ENCODE measurements at places on chromosomes 3 and 15.

- no peak for DNase-seq
- H3K27ac ChIP-seq: no peak overlapping the region
- no peaks in the 10 kb centered on the region for H3K27me3 ChIP-seq
- H3K4me3 ChIP-seq: no peak overlapping the region
- H3K4me1 ChIP-seq: peaks cover 7% of the 10 kb centered on the region
These were observed 516.7 kb downstream of the NTRK3 start for GRCh38 chr15:87739866-87740265.

DNA sequence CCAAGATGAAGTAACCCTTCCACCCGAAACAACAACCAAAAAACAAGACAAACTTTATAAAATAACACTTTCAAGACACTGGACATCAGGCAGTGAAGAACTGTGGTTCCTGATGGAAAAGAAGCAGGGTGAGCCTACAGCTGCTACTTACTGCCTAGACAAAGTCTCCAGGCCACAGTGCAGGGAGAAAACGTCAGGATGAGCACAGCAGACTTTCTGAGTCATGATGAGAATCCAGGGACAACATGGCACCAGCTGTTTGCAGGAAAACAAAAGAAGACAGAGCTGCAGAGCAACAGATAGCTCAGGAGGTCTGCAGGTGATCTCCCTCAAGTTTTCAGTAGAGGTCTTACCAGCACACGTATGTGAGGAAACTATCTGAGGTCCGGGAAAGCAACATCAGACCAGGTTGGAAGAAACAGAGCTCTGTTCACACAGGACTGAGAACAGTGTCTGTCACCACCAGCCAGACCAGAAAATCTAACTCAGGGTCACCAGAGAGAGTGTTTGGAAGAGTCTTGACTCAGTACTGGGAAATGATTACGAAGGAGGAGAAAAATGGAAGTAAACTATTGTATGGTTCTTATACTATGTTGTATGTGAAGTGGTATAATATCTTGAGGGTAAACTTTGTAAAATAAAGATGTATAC, 108.9 kb downstream of the ANO10 start:
- no peaks in the 10 kb centered on the region for H3K27me3 ChIP-seq
- H3K4me1 ChIP-seq: no peaks in the 10 kb centered on the region
- no peaks in the 10 kb centered on the region for H3K36me3 ChIP-seq
- H3K4me3 ChIP-seq: no peak overlapping the region
- H3K27ac ChIP-seq: no peak overlapping the region

GRCh38 chr3:168616915-168617314, 521.2 kb upstream of the GOLIM4 start:
- H3K27ac ChIP-seq: no peak overlapping the region
- H3K27me3 ChIP-seq: peaks cover 2% of the 10 kb centered on the region
- H3K36me3 ChIP-seq: no peaks in the 10 kb centered on the region
- no peak overlapping the region for H3K4me3 ChIP-seq

DNA sequence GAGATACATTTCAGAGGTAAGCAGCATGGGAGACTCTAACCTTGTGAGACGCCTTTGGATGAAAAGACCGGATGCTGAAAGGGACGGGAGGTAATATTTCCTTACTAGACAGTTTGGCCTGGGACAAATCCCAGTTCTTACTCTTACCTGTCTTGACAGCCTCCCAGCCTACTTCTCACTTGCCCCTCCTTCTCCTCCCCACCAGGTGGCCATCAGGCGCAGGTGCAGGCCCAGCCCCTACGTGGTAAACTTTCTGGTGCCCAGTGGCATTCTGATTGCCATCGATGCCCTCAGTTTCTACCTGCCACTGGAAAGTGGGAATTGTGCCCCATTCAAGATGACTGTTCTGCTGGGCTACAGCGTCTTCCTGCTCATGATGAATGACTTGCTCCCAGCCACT, 6.3 kb downstream of the HTR3D start:
- DNase-seq: no peak
- H3K27ac ChIP-seq: no peak overlapping the region
- H3K36me3 ChIP-seq: no peaks in the 10 kb centered on the region
- H3K4me1 ChIP-seq: no peaks in the 10 kb centered on the region
- H3K4me3 ChIP-seq: no peak overlapping the region
- H3K27me3 ChIP-seq: no peaks in the 10 kb centered on the region

- no peak overlapping the region for H3K27ac ChIP-seq
- H3K4me3 ChIP-seq: no peak overlapping the region
- H3K36me3 ChIP-seq: peaks cover 2% of the 10 kb centered on the region
- H3K4me1 ChIP-seq: no peaks in the 10 kb centered on the region
These were observed 22.1 kb downstream of the CAPN7 start for GRCh38 chr3:15228147-15228546.

DNA sequence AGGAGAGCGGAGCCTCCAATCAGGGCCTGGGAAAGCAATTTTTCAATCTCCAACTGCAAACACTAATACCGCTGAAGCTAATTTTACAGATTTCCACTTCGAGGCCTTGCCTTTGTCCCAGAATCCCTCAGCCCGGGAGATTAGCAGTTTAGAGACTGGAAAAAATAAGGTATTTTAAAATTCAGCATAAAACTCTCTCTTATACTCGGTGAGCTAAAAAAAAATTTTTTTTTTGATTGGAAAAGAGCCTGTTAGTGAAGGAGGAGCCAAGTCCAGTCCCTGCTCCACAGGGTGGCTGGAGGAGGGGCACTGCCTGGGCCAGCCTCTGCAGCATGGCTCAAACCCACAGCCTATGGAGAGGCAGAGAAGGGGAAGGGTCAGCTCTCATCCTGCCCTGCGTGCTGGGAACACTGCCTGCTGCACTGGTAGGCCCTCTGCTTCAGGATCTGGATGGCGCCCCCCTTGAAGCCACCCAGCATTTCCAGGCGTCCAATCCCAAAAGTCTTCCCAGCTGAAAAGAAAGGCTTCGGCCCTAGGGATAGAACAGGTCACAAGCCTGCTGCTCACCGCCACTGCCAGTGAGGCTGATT, 48.9 kb downstream of the CACNA2D2 start:
- DNase-seq: no peak
- no peaks in the 10 kb centered on the region for H3K4me1 ChIP-seq
- H3K27ac ChIP-seq: no peak overlapping the region
- H3K27me3 ChIP-seq: no peaks in the 10 kb centered on the region
- no peak overlapping the region for H3K4me3 ChIP-seq

DNA sequence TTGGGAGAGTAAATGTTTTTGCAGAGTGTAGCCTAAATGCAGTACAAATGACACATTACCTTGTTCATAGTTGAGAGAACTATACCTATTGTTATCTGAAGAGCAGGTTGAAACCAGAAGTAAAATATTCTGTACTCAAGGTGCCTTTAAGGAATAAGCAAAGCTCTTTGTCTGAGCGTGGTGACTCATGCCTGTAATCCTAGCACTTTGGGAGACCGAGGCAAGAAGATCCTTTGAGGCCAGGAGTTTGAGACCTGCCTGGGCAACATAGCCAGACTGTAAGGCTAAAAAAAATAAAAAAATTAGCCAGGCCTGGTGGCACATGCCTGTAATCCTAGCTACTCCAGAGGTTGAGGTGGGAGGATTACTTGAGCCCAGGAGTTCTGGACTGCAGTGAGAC, 2.2 kb upstream of the RNF13 start:
- no peak for DNase-seq
- H3K27me3 ChIP-seq: no peaks in the 10 kb centered on the region
- H3K4me3 ChIP-seq: no peak overlapping the region

DNA sequence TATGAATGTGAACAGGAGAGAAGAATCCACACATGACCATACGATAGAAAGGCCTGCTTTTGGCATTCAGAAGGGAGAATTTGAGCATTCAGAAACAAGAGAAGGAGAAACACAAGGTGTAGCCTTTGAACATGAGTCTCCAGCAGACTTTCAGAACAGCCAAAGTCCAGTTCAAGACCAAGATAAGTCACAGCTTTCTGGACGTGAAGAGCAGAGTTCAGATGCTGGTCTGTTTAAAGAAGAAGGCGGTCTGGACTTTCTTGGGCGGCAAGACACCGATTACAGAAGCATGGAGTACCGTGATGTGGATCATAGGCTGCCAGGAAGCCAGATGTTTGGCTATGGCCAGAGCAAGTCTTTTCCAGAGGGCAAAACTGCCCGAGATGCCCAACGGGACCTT, 28.4 kb downstream of the RBM6 start:
- DNase-seq: no peak
- peaks cover 5% of the 10 kb centered on the region for H3K4me1 ChIP-seq
- H3K27ac ChIP-seq: no peak overlapping the region
- H3K4me3 ChIP-seq: no peak overlapping the region
- no peaks in the 10 kb centered on the region for H3K27me3 ChIP-seq

GRCh38 chr3:175495331-175495730, 636.2 kb downstream of the NAALADL2 start:
- H3K27ac ChIP-seq: no peak overlapping the region
- H3K36me3 ChIP-seq: no peaks in the 10 kb centered on the region
- H3K4me1 ChIP-seq: no peaks in the 10 kb centered on the region
- H3K27me3 ChIP-seq: no peaks in the 10 kb centered on the region

DNA sequence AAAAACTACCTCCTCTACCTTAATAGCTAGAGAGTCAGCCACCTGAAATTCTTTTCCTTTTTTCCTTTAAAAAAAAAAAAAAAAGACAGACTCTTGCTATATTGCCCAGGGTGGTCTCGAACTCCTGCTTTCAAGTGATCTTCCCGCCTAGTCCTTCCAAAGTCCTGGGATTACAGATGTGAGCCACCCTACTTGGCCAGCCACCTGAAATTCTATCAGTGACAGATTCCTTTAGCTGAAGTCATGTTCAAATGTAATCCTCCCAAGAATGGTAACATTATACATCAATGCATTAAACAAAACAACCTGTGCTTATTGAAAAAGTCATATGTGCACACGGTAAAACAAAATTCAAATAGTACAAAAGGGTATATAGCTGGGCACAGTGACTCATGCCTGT, 51.8 kb upstream of the ATOSA start:
- H3K27ac ChIP-seq: no peak overlapping the region
- DNase-seq: no peak
- H3K36me3 ChIP-seq: no peaks in the 10 kb centered on the region
- no peak overlapping the region for H3K4me3 ChIP-seq
- no peaks in the 10 kb centered on the region for H3K27me3 ChIP-seq
- no peaks in the 10 kb centered on the region for H3K4me1 ChIP-seq

GRCh38 chr3:58868097-58868779, 181.6 kb downstream of the CFAP20DC start:
- no peaks in the 10 kb centered on the region for H3K36me3 ChIP-seq
- no peak overlapping the region for H3K4me3 ChIP-seq
- DNase-seq: no peak

GRCh38 chr3:62638316-62638715, 236.9 kb downstream of the CADPS start:
- no peak for DNase-seq
- H3K4me1 ChIP-seq: no peaks in the 10 kb centered on the region
- peaks cover 4% of the 10 kb centered on the region for H3K27me3 ChIP-seq
- no peaks in the 10 kb centered on the region for H3K36me3 ChIP-seq
- H3K27ac ChIP-seq: no peak overlapping the region

- no peaks in the 10 kb centered on the region for H3K36me3 ChIP-seq
- H3K4me1 ChIP-seq: no peaks in the 10 kb centered on the region
- no peak overlapping the region for H3K27ac ChIP-seq
- no peak overlapping the region for H3K4me3 ChIP-seq
These were observed 195.6 kb downstream of the UBE3A start for GRCh38 chr15:25242957-25243799.

- no peak overlapping the region for H3K4me3 ChIP-seq
- no peaks in the 10 kb centered on the region for H3K36me3 ChIP-seq
- H3K4me1 ChIP-seq: no peaks in the 10 kb centered on the region
- H3K27ac ChIP-seq: no peak overlapping the region
- H3K27me3 ChIP-seq: no peaks in the 10 kb centered on the region
- no peak for DNase-seq
These were observed 27.4 kb upstream of the ARL14 start for GRCh38 chr3:160649596-160649995.

- H3K36me3 ChIP-seq: no peaks in the 10 kb centered on the region
- peaks cover 1% of the 10 kb centered on the region for H3K4me1 ChIP-seq
These were observed 150.7 kb upstream of the NR2E3 start for GRCh38 chr15:71659730-71660067.

- no peak for DNase-seq
- H3K4me3 ChIP-seq: no peak overlapping the region
These were observed 505.3 kb downstream of the NLGN1 start for GRCh38 chr3:173902871-173903270.

GRCh38 chr3:177196456-177197040, 734 bp downstream of the TBL1XR1 start:
- H3K4me3 ChIP-seq: peak overlapping the region; percentile 100
- peak overlapping the region; percentile 94 for H3K27ac ChIP-seq
- H3K36me3 ChIP-seq: no peaks in the 10 kb centered on the region
- DNase-seq: peak; percentile 65
- H3K27me3 ChIP-seq: no peaks in the 10 kb centered on the region

- no peaks in the 10 kb centered on the region for H3K27me3 ChIP-seq
- no peak overlapping the region for H3K27ac ChIP-seq
- peaks cover 1% of the 10 kb centered on the region for H3K36me3 ChIP-seq
- H3K4me3 ChIP-seq: no peak overlapping the region
- H3K4me1 ChIP-seq: peaks cover 1% of the 10 kb centered on the region
These were observed 8.3 kb downstream of the MAPKBP1 start for GRCh38 chr15:41782371-41783282.

DNA sequence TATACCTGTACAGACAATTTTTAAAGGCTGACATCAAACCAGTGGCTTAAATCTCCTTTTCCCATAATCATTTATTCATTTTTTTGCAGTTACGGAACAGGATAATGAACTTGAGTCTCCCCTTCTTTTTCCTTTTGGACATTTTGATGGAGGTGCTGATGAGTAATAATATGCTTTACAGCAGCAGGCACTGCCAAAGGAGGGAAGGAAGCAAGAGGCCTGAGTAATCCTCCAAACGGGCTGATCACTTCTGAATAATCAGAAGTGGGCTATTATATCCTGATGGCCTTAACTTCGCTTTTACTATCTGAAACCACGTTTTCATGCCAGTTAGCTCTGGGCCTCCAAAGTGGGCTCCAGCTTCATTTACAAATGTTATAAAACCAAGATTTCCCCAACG, 527.2 kb downstream of the FOXP1 start:
- peaks cover 5% of the 10 kb centered on the region for H3K36me3 ChIP-seq
- H3K4me1 ChIP-seq: peaks cover 28% of the 10 kb centered on the region
- DNase-seq: no peak
- no peak overlapping the region for H3K27ac ChIP-seq

DNA sequence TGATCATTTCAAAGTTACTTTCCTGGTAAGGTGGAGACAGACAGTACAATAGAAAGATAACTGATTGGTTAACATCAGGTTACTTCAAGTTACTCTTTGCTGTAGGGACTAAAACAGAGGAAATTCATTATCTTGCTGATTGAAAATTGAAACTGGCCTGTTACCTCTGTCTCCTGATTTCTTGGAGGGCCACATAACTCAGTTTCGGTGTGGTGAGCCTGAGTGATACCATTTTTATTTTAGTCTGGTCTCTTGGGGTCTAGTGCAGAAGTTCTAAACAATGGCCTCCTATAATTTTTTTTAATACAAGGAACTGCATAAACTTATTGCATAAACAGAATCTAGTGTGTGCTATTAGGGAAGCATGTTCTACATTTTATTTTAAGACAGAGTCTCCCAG, 1.2 kb upstream of the ICE2 start:
- H3K27ac ChIP-seq: no peak overlapping the region
- H3K36me3 ChIP-seq: no peaks in the 10 kb centered on the region
- no peak overlapping the region for H3K4me3 ChIP-seq
- peaks cover 3% of the 10 kb centered on the region for H3K4me1 ChIP-seq
- H3K27me3 ChIP-seq: no peaks in the 10 kb centered on the region

- H3K4me1 ChIP-seq: no peaks in the 10 kb centered on the region
- no peaks in the 10 kb centered on the region for H3K27me3 ChIP-seq
- DNase-seq: no peak
- H3K4me3 ChIP-seq: peak overlapping the region; percentile 45
- no peaks in the 10 kb centered on the region for H3K36me3 ChIP-seq
These were observed 498 bp downstream of the PDE12 start for GRCh38 chr3:57556459-57557084.

- peak overlapping the region; percentile 55 for H3K27ac ChIP-seq
- no peak for DNase-seq
- no peaks in the 10 kb centered on the region for H3K36me3 ChIP-seq
- no peaks in the 10 kb centered on the region for H3K27me3 ChIP-seq
- no peaks in the 10 kb centered on the region for H3K4me1 ChIP-seq
These were observed 33.2 kb downstream of the CDCP1 start for GRCh38 chr3:45112939-45113338.
